Fibroblast of upper back skin (primary cell): ENCODE measurements at places on chromosomes 4 and X.

- peak; percentile 64 for DNase-seq
Measured at GRCh38 chr4:36316607-36317006, 35.2 kb downstream of the DTHD1 start.

DNA sequence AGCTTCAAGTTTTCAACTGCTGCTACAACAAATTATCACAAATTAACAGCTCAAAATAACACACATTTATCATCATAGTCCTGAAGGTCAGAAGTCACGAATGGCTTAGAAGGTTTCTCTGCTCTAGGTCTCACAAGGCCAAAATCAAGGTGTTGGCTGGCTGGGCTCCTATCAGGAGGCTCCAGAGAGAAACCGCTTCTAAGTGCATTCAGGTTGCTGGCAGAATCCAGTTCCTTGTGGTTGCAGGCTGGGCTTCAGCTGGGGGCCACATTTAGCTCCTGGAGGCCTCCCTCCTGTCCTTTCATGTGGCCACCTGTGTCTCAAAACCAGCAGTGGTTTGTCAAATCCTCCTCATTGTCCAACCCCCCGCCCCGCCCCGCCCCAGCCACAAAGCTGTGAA lies 15.4 kb downstream of the MRFAP1 start:
- DNase-seq, result no peak

- no peak for DNase-seq
Measured at GRCh38 chr4:75018811-75019479, 86.0 kb downstream of the PARM1 start.

DNA sequence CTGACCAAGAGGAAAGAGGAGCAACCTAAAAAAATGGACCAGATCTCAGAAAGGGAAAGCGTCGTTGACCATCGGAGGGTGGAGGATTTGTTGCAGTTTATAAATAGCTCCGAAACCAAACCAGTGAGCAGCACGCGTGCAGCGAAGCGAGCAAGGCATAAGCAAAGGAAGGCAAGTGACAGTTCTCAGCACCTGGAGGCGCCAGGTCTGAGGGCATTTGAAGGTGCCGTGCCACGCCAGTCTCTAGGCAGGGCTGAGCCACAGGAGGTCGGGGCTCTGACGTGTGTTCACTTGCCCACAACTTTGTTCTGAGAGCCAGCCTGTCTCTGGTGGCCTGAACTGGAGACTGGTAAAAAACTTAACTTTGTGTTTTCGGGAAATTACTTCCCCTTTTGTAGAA lies 59.7 kb downstream of the TNIP2 start:
- DNase-seq, result no peak

DNA sequence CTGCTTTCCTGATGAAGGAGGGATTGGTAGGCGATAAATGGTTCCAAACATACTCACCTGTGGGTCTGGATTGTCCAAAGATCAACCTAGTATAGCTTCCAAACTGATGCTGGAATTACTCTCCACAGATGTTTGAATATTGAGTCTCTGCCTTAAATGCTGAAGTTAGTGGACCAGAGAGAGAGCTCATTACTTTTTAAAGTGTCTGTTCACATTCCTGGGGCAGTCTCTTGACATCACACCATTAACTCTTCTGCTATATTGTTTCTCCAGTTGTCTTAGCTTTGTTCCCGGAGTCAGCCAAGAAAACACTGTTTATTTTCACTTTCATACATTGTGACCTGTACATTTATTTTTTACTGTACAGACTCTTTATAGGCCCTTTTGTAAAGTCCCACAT lies 35.4 kb downstream of the ARHGEF38 start:
- DNase-seq, result no peak

DNA sequence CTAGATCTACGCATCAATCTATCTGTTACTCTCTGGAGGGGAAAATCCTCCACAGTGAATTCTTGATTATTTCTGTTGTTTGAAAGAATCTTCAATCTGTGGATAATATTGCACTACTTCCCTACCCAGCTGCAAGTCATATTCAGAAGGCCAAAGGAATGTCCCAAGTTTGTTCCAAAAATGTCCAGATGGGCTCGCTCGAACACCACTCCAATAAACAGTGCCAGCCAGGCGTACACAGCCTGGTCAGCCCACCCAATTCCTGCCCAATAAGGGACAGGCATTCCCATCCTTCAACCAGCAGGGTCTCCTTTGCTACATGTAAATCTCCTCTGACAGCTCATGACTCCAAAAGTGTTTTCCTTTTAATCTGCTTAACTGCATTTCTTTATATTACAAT lies 80.7 kb upstream of the GPM6B start:
- DNase-seq, result no peak

GRCh38 chrX:10017872-10018271 lies 50.7 kb downstream of the CLDN34 start:
- peak; percentile 83 for DNase-seq

DNA sequence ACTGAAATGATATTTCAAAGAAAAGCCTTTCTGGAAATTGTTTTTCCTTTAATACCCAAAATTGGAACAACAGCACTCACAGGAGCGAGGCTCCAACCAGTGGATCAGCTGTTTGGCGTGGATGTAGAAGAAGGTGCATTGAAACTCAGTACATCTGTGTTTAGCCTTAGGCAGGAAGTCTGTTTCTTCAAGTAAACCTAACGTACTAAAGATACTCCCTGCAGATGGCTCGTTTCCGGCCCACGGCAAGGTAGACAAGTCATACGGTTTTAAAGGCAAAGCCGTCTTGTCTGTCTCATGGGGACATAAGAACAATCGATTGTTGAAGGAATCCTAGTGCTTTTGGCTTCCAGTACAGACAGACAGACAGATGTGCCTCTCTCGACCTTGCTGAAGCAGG lies 50.0 kb upstream of the CLCN4 start:
- DNase-seq, result no peak

GRCh38 chr4:125833-126232 lies 1.5 kb downstream of the ZNF718 start:
- no peak for DNase-seq

DNA sequence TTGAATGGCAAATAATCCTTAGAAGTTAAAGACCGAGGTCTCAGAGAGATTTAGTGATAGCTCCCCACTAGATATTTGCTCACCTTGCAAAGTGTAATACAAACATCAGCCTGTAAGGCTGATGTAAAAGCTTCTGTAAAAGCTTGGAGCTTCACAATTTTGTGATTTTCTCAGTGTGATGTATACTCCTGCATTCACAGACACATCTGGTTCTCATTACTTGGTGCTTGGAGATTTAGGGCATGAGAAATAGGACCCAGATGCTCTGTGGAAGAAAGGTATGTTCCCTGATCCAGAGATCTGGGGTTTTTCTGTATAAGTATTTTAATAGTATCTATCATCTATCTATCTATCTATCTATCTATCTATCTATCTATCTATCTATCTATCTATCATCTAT lies 1664.3 kb downstream of the C4orf33 start:
- peak; percentile 16 for DNase-seq
